ENCODE measurements at places on chromosomes 12 and 14. TPM values are rescaled to one million over a fixed set of nuclear protein-coding genes. Genes with fewer than 3 reads are reported as not detected.

P2RX7 gene
- total RNA-seq, result 0.16 TPM

PCNX4 gene
- total RNA-seq, result 35.6 TPM

MIP gene
- not detected for total RNA-seq

SLCO1B1 gene
- not detected for total RNA-seq

CCDC175 gene
- not detected for total RNA-seq

KLHDC1 gene
- total RNA-seq, result 2.1 TPM

SPTB gene
- not detected for total RNA-seq

POLE2 gene
- 12.7 TPM for total RNA-seq

PTHLH gene
- total RNA-seq, result 391 TPM

CELA1 gene
- total RNA-seq, result not detected

CSAD gene
- 4.5 TPM for total RNA-seq

KRT2 gene
- total RNA-seq, result not detected

APOF gene
- not detected for total RNA-seq

OR10G3 gene
- total RNA-seq, result not detected

CAPZA3 gene
- total RNA-seq, result not detected

MLEC gene
- 66.6 TPM for total RNA-seq

RPS26 gene
- 1,704 TPM for total RNA-seq

C3AR1 gene
- not detected for total RNA-seq

IFNG-AS1 gene
- not detected for total RNA-seq

MYH6 gene
- not detected for total RNA-seq

TRPV4 gene
- total RNA-seq, result 1.6 TPM

PTPRO gene
- 0.08 TPM for total RNA-seq

B4GALNT1 gene
- total RNA-seq, result 1.2 TPM

SLC17A8 gene
- total RNA-seq, result not detected

CLEC4D gene
- total RNA-seq, result not detected

RFC5 gene
- 20.2 TPM for total RNA-seq

AACS gene
- total RNA-seq, result 57.5 TPM

NOS1 gene
- total RNA-seq, result 1.1 TPM

TAPBPL gene
- 4.5 TPM for total RNA-seq

ACVR1B gene
- 12.4 TPM for total RNA-seq

TAS2R31 gene
- total RNA-seq, result 0.39 TPM

AKT1 gene
- total RNA-seq, result 110 TPM

EXOC3L4 gene
- total RNA-seq, result not detected

ANO4 gene
- 9.7 TPM for total RNA-seq

ESPL1 gene
- 15.2 TPM for total RNA-seq

TAS2R10 gene
- 0.31 TPM for total RNA-seq

CSRP2 gene
- total RNA-seq, result 70.1 TPM

FITM1 gene
- not detected for total RNA-seq

PTPRB gene
- total RNA-seq, result 0.42 TPM

TAS2R42 gene
- not detected for total RNA-seq

SERPINA9 gene
- total RNA-seq, result not detected

RNF212B gene
- not detected for total RNA-seq

FAM161B gene
- total RNA-seq, result 1.6 TPM

ADAMTS20 gene
- not detected for total RNA-seq

ENTPD5 gene
- 13.3 TPM for total RNA-seq
